ENCODE measurements at places on chromosomes 2 and 18.

DNA sequence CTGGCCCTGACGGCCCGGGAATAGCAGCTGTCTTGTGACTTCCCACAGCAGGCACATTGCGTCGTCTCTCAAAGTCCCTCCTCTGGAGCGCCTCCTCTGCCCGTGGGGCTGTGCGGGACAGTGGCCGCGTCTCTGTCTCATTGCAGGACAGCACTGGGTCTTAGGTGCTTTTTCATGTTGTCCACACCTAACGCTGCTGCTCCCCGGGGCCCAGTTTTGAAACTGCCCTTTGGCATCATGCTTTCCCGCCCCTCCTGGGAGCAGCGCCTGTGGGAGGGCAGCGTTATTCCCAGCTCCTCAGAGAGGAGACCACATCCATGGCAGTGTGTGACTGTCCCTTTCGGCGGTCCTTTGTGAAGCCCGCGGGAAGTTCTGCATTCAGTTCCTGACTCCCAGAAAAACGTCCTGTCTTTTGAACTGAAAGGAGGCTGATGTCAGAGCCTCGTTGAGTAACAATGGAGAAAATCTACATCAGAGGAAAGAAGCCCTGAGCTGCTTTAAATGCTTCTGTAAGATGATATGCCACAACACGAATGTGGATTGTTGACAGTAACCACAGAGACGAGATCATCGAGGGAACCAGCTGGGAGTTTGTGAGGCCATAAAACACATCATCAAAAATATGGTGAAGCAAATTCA, 226.0 kb downstream of the FAM210A start:
- no peak for DNase-seq

GRCh38 chr2:190467575-190468083, 59.5 kb downstream of the MFSD6 start:
- peak; percentile 28 for DNase-seq

- DNase-seq: no peak
Measured at GRCh38 chr18:65422544-65423136, 328.2 kb upstream of the CDH7 start.

GRCh38 chr2:32386739-32387138, 29.9 kb downstream of the BIRC6 start:
- no peak for DNase-seq

DNA sequence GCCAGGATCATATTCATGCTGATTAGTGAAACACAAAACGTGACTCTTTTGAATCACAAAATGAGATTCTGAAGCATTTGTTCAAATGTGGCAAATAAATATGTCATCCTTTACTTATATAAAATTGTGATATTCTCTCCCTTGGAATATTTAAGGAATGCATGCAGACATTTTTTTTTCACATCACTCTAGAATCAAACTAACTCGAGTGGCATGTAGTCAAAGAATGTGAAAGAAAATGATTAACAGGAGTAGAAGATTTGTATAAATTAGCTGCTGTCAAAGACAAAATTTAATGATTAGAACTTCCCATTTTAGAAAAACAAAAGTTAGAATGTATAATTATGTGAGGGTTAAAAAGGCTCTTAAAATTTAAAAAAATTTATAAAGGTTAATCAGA, 721.0 kb upstream of the FAM98A start:
- no peak for DNase-seq

DNA sequence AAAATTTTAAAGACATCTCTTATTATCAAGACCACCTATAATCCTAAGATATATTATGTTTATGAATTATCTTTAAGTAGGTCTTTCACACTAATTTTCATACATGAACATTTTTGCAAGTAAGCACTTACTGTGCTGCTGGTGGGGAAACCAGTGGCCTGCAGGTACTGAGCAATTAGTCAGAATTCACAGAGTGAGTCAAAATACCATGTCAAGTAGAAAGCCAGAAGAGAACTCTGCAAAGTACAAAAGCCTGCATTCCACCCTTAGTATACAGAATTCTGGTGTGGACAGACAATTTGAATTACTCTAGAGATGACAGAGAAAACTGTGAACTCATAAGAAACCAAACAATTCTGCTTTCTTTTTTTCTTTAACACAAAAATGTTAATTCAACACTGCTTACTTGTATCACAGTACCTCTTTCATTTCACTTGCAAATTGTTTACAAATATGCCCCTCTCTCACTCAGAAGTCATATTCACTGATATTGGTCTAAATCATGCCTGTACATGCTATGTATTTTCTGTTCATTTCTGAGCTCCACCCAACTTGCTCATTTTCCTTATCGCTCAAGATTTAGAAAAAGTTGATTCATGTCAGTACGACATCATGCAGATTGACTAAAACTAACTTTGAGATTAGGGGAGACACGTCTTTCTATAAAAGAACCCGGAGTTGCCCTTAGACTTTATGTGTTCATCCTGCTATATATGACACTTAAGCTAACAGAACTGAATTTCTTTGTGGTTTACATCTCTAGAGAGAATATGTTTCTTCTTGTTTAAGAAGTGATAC, 182.9 kb downstream of the IKZF2 start:
- DNase-seq: no peak

DNA sequence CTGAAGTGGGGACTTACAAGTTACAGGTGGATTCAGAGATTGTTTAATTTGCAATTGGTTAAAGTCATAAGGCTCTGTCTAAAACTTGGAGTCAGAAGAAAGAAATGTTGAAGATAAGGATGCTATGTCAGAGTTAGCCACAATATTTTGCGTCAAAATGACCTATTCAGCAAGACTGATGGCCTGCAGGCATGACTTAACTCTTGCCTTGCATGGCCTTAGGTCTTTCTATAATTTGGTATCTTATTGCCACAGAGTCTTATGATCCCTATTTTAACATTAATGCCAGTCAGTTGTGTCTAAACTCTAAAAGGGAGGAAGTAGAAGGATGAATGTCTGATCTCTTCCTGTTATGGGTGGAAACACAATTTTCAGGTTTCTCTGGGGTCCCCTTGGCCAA, 5.2 kb upstream of the COMMD1 start:
- no peak for DNase-seq

GRCh38 chr2:31354837-31355236, 59.7 kb downstream of the XDH start:
- DNase-seq: no peak

- no peak for DNase-seq
Measured at GRCh38 chr2:241836292-241836691, 22.4 kb downstream of the PDCD1 start.

GRCh38 chr2:185979546-185980071, 241.0 kb downstream of the FSIP2 start:
- no peak for DNase-seq

GRCh38 chr2:102032368-102033030, 40.7 kb downstream of the IL1R2 start:
- no peak for DNase-seq

GRCh38 chr2:33660416-33661123, 61.5 kb upstream of the FAM98A start:
- DNase-seq: no peak

- DNase-seq: no peak
Measured at GRCh38 chr2:197606180-197606579, 69.2 kb downstream of the RFTN2 start.

- DNase-seq: no peak
Measured at GRCh38 chr2:85788603-85789002, 34.8 kb downstream of the ATOH8 start.

GRCh38 chr2:126786765-126787164, 111.9 kb upstream of the TEX51 start:
- DNase-seq: no peak

GRCh38 chr2:30666266-30666874, 140.9 kb downstream of the CAPN13 start:
- peak; percentile 21 for DNase-seq

DNA sequence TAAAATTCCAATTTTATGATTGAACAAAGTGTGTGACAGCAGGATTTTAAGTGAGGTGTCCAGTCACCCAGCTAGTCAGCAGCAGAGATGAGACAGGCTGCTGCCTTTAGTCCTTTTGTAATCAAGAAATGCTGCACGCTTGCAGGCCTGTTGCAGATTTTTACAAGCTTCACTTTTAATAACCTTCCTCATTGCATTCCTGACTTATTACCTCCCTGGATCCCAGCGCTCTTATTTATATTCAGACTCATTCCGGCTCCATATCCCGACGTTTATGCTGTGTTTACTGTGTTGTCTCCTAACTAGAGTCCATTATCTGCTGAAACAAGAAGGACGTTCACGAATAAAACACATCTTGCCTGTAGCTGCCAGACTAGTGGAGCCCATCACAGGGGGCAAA, 442.5 kb upstream of the KLHL29 start:
- no peak for DNase-seq

DNA sequence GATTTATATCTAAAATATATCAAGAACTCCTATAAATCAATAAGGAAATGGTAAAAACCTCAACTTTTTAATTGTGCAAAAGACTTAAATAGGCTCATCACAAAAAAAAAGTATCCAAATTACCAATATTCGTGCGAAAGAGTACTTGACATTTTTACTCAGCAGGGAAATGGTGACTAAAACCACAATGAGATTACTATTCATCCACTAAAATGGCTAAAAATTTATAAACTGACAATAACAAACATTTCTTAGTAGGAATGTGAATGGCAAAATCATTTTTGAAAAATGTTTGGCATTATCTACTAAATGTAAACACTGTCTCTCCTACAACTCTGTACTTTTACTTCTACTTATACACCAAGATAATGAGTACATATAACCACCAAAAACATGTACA, 184.8 kb upstream of the RND3 start:
- no peak for DNase-seq

DNA sequence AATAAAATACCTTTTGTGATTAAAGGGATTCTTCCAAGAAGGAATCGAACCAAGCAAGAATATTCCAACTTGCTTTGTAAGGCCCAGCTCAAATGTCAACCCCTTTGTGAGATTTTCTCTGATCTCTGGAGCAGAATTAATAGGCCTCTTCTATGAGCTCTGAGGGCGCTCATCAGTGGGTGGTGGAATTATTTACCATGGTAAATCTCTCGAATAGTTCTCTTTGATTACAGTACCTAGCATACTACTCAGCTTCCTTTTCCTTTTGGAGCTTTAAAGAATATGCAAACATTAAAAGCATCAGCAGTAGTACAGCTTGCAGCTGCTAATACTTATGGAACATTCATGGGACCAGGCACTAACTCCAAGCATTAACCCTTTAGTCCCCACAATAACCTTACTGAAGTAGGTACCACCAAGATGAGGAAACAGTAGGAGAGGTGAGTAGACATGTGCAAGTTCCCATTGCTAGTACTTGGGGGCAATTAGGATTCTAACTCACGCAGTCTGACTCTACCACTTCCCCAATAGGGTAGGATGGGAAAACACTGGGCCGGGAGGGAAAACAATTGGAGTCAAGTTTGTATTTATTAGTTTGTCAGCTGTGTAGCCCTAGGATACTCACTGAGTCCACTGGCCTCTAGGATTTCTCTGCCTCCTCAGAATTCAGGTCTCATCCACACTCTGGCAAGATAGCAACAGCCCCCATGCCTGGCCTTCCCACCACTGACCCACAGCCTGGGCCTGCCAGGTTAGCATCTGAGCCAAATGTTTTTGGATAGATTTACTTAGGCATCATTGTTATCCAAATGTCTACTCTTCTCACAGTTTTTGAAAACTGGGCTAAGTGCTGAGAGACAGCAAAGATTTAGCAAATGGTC, 21.7 kb downstream of the ADD2 start:
- no peak for DNase-seq

DNA sequence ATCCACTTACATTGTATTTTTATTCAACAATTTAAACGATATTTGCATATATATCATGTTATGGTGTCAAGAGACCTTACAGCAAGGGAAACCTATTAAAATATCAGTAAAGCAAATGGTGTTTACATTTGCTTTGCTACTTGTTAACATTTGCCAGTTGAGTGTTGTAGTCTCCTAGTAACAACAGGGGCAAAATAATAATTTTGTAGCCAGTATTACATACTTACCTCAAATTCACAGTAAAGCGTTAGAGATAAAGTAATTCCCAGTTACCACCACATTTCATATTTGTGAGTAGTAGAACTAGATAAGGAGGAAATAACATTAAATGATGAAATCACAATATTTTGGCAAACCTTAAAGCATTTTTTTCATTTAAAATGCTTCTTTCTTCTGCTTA, 71.3 kb downstream of the FASTKD2 start:
- no peak for DNase-seq

- DNase-seq: no peak
Measured at GRCh38 chr2:121034551-121034950, 250.5 kb downstream of the TFCP2L1 start.

- no peak for DNase-seq
Measured at GRCh38 chr2:158760887-158761286, 34.2 kb upstream of the DAPL1 start.
